Lung (tissue), 17 donors: ENCODE measurements at places on chromosomes 7 and 10. TPM values are rescaled to one million over a fixed set of nuclear protein-coding genes. Genes with fewer than 3 reads are reported as not detected.
A peak's percentile ranks its signal among the peaks of the same experiment; 100 is the strongest.

- H3K4me3 ChIP-seq = no peak overlapping the region
- H3K27ac ChIP-seq = no peak overlapping the region
- no peaks in the 10 kb centered on the region for H3K36me3 ChIP-seq
Measured at GRCh38 chr7:46626261-46626660, 705.2 kb upstream of the IGFBP3 start.

- DNase-seq = no peak
- no peak overlapping the region for H3K4me3 ChIP-seq
- H3K4me1 ChIP-seq = peaks cover 11% of the 10 kb centered on the region
- H3K27ac ChIP-seq = no peak overlapping the region
Measured at GRCh38 chr10:43904301-43904700, 255.6 kb upstream of the ZNF32 start.

DNA sequence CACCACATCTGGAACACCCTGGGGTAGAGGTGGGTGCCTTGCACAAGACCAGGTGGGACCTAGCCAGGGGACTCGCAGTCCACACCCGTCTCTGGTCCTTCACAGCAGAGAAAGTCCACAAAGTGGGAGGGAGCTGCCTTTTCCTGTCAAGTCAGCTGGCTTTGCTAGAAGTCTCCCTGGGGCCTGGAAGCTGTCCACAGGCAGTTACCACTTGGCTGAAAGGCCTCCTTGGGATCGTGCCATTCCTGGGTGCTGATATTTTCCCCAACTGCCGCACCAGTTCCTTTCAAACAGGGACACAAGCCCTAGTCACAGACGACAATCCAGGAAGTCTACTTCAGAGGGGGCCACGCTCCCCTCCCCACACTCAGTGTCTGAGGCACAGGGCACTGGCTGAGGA lies 75.4 kb downstream of the AFAP1L2 start:
- no peak overlapping the region for H3K27ac ChIP-seq
- H3K4me1 ChIP-seq = peaks cover 6% of the 10 kb centered on the region
- no peaks in the 10 kb centered on the region for H3K36me3 ChIP-seq
- H3K4me3 ChIP-seq = no peak overlapping the region
- H3K27me3 ChIP-seq = no peaks in the 10 kb centered on the region
- peak; percentile 55 for DNase-seq

DNA sequence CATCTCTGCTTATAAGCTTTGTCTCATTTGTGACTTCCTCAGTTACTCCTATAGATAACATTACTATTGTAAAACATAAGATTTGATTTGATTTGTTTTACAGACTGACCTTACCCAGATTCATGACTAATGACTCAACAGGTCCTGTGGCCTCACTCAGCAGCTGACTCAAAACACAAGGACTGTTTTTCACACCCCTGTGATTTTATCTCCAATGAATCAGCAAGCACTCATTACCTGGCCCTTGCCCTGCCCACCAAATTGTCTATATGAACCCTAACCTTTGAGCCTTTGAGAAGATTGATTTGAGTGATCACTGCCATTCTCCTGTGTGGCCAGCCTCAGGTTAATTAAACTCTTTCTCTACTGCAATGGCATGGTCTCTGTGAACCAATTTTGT lies 1064.6 kb upstream of the LRRTM3 start:
- H3K4me3 ChIP-seq = no peak overlapping the region
- DNase-seq = no peak
- H3K36me3 ChIP-seq = no peaks in the 10 kb centered on the region
- H3K27me3 ChIP-seq = no peaks in the 10 kb centered on the region

The MMP21 gene
- 0.46 TPM for total RNA-seq

The AKR1E2 gene
- total RNA-seq = 7.5 TPM

The ADAM8 gene
- 21.7 TPM for total RNA-seq

The CWF19L1 gene
- total RNA-seq = 30.0 TPM
